ENCODE measurements at places on chromosomes 6 and 20. TPM values are rescaled to one million over a fixed set of nuclear protein-coding genes. Genes with fewer than 3 reads are reported as not detected.

DNA sequence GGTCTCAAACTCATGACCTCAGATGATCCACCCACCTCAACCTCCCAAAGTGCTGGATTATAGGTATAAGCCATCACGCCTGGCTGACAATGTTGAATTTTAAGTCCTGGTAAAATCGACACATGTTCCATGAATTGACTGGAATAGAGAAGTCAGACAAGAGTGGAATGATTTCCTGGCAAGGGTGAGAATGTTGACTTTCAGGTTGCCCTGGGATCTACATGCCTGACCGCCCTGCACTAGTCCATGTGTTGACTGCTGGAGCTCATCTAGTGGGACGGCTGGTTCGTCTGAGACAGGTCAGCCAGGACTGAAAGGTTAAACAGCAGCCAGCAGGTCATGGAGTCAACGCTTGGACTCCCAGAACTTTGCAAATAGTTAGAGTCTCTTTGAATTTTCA, 88.8 kb downstream of the SASH1 start:
- DNase-seq, result no peak

DNA sequence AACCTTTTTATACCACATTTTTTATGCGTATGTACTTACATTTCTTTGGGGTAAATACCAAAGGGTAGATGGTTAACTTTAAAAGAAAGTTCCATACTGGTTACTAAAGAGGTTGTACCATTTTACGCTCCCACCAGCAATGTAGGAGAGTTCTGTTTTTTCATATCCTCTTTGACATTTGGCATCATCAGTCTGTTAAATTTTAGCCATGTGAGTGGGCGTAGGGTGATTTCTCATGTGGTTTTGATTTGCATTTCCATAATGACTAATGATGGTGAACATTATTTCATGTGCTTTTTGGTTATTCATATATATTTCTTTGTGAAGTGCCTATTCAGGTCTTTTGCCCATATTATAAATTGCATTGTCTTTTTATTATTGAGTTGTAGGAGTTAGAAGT, 194.2 kb downstream of the PRL start:
- no peak for DNase-seq

GRCh38 chr20:48717095-48717672, 110.6 kb downstream of the PREX1 start:
- DNase-seq, result no peak

DNA sequence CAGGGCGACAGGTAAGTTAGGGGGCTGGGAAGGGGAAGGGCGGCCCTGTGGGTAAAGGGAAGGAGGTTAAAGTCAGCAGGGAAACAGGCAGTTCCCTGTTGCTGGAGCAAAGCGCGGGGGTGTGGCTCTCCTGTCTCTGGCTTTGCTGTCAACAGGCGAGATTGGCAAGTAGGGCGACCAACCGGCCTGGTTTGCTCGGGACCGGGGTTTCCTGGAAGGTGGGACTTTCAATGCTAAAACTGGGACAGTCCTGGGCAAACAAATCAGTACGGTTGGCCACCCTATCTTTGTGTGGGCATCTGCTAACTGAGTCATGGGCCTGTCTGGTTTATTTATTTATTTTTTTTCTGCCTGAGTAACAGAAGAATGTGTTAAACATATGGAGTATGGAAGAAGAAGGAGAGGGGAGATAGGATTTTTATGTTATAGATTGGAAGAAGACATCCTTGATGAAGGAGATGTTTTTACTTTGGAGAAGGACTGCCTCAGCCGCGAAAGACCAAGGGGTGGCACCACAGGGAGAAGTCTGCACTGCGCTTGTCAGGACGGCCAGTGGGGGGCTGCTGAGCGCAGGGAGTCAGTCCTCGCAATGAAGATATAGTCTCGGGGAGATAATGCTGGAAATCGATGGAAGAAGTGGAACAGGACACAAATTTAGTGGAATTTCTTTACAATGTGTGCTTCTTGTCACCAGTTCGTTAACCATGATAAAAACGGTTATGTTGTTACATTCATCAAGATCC, 43.4 kb upstream of the ESR1 start:
- no peak for DNase-seq

GRCh38 chr6:67643281-67643680, 991.8 kb upstream of the ADGRB3 start:
- no peak for DNase-seq

DNA sequence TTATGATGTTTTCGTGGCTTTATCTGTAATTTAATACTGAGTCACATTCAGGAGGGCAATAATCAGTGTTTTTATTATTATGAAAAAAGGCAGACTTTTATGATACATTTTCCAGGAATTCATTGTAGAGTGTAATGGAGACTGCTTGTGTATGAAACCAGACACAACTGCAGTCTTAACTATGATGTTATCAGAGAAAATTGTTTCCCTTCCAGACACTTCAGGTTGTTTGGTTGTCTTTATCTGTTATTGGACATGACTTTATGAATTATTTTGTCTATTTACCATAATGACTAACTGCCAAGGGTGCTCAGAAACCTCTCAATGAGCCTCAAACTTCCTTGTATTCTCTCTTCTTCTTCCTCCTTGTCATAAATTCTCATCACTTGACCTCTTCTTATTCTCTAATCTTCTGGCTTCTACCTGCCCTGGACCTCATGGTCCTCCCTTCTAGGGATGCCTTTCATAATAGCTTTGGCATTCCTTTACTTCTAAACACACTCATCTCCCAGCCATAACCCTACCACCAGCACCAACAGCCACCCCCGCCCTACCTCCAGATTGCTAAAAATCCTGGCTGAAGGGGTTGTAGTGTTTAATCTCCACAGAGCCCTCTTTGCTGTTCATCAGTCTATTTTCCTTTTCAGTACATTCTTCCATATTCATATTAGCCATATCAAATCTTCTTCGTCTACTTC, 492.5 kb downstream of the CDKAL1 start:
- DNase-seq, result no peak

- no peak for DNase-seq
Measured at GRCh38 chr6:90003069-90003795, 109.0 kb downstream of the GJA10 start.

DNA sequence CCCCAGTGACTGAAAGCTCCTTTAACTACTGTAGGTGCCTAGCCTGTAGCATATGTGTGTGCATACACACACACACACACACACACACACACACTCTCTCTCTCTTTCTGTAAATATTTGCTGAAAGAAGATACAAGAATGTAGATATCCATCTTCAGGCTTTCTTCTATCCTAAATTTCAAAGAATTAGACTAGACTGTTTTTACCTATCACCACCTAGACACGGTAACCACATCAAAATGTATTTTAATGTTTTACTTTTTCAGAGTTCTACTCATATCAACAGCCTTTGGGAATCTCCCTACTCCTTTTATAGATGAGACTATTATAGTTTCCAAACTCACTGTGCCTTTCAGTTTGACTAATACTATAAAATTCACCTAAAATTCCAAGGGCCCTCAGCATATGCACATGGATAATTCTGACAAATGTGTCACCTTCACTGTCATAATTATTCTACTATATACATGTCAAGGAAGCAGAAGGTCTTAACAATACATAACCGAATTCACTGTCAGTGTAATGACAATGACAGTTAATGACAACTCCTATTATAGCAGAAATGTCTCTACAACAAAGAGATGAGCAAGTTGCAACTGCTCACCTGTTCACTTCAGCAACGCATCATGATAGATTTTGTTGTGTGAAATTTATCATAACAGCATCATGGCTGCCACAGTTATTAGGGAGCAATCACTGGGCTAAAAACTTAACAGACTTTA, 236.5 kb downstream of the GMPR start:
- DNase-seq, result no peak

GRCh38 chr20:50844430-50845100, 49.7 kb downstream of the BCAS4 start:
- no peak for DNase-seq

GRCh38 chr6:154548130-154548830, 37.8 kb upstream of the CNKSR3 start:
- DNase-seq, result no peak

DNA sequence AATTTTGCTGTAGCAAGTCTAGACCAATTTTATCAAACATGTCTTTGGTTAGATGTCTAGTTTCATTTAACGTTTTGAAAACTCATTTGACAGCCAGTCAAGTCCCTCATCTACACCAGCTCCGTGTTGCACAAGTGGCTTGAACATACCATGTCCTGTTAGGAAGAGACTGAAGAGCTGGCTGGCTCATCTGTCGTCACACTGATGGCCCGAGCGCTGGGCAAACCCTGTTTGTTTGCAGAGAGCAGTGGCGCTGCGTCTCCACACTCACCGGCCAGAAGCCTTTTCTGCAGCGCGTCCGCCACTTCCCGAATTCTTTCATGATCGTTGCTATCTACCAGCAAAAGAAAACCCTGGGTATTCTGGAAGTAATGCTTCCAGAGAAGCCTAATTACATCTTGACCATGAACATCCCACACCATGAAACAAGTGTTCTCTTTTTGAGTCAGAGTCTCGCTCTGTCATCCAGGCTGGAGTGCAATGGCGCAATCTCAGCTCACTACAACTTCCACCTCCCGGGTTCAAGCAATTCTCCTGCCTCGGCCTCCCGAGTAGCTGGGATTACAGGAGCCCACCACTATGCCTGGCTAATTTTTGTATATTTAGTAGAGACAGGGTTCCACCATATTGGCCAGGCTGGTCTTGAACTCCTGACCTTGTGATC, 10.7 kb upstream of the TCFL5 start:
- no peak for DNase-seq

DNA sequence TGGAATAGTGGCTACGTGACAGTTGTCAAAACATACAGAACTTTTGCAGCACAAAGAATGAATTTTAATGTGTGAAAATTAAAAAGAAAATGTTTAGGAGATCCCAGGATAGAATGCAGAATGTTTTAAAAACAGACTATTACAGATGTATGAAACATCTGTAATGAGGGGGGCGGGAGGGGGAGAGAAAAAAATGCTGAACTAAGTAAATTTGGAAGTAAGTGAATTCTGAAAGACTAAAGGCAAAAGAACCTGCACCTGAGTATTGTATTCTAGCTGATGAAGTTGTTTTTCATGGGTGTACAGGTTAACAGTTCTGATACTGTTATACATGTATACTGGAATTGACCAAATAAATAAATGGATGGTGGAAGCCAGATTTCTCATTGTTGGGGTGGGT, 178.8 kb downstream of the ZFAND3 start:
- DNase-seq, result no peak

- DNase-seq, result no peak
Measured at GRCh38 chr20:24894488-24894887, 54.6 kb upstream of the CST7 start.

DNA sequence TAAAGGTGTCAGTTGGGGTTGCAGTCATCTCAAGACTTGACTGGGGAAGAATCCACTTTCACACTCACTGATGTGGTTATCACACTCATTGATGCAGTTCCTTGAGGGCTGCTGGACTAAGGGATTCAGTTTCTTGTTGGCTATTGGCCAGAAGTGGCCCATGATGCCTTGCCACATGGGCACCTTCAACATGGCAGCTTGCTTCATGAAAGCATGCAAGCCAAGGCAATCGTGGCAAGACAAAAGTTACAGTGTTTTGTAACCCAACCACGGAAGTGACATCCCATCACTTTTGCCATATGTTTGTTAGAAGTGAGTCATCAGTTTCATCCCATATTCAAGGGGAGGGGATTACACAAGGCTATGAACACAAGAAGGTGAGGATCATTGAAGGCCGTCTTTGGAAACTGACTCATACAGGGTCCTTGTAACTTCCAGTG, 3.8 kb upstream of the RANBP9 start:
- no peak for DNase-seq

- DNase-seq, result no peak
Measured at GRCh38 chr20:57470212-57470522, 54.8 kb downstream of the CTCFL start.

GRCh38 chr20:50646483-50646996, 44.8 kb downstream of the RIPOR3 start:
- DNase-seq, result no peak

- no peak for DNase-seq
Measured at GRCh38 chr6:5893295-5893694, 113.4 kb downstream of the NRN1 start.

- DNase-seq, result no peak
Measured at GRCh38 chr6:52540286-52540902, 36.5 kb downstream of the TRAM2 start.

DNA sequence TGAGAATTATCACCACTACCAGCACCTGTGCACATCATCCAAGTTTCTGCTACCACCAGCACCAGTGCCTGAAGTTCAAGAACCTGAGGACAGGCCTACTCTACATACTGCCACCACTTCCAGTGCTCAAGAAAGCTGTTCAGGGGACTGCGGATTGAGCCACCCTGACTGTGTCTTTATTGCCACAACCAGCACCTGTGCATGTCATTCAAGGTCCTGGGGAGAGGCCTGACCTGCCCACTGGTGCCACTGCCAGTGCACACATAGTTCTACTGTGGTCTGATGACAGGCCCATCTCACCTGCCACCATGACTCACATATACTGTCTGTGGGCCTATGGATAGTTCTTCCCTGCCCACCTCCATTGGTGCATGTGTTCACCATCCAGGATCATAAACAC, 559.4 kb downstream of the COL12A1 start:
- DNase-seq, result no peak

DNA sequence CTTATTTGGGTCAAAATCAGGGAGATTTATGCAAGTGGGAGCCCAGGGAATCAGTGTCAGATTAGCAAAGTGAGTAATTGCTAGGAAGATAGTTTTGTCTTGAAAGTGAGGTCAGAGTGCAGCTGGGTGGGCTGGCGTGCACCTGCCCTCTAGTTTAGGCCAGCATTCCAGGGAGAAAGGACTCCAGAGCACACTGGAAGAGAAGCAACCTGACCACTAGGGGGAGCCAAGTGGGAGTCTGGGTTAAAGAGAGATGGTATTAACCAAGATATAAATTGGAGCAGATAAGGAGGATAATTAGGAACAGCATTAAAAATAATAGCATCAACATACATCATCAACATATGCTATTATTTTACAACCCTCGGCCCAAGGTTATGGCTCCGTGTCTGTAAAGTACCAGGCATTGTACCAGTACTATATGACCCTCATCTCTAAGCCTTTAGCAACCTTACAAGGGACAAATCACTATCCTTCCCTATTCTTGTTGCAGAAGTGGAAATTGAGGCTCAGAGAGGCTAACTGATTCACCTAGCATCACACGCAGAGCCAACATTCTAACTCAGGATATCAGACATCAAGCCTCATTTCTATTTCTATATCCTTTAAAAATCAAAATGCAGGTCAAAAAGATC, 57.8 kb downstream of the SLC2A10 start:
- DNase-seq, result no peak

The RAET1L gene
- not detected for total RNA-seq

The SLC26A8 gene
- total RNA-seq, result not detected

The MANEA gene
- total RNA-seq, result 15.5 TPM

The VSX1 gene
- total RNA-seq, result not detected

The SIRPD gene
- not detected for total RNA-seq
